ENCODE measurements at places on chromosomes 6 and 20.

- peak; percentile 91 for DNase-seq
Observed at GRCh38 chr6:26216886-26217713, 129.9 kb downstream of the HFE start.

GRCh38 chr20:36036688-36037087 is 68.3 kb downstream of the CNBD2 start:
- DNase-seq: no peak

GRCh38 chr20:32484225-32484957 is 100.7 kb downstream of the NOL4L start:
- peak; percentile 25 for DNase-seq

DNA sequence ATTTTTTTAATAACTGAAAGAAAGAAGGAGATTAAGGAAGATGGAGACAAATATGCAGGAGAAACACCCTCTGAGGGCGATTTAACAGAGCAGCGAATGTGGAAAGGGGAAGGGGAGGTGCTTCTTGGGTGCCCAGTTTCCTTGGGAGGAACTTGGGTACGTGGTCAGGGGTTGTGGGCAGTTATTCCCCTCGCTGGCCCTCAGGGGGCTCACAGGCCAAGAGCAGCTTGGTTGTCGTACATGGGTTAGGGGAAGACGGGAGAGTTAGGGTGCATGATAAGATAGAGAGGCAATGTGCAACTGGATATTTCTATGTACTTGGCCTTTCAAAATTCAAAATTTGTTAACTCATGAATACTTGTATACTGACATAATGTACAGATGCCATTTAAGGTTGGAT is 7.0 kb upstream of the TUBB2A start:
- DNase-seq: no peak

DNA sequence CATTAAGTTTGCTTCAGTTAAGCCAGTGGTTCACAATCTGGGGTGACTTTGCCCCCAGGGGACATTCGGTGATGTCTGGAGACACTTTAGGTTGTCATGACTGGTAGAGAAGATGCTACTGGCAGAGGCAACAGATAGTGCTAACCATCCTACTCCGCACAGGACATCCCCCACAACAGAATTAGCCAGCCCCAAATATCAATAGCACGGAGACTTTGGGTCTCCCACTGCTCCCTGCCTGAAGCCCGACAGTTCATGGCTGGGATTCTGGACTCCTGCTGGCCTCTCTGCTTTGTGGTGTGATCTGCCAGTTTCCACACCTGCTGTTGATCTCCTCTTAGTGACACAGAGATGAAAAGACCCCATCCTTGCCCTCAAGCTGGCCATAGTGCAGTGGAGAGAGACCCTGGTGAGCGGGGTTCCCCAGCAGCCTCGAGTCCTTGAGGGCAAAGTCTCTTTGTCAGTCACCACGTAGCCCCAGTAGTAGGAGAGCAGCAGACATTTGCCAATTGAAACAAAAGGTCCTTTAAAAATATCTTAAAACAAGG is 24.7 kb upstream of the TTPAL start:
- DNase-seq: no peak

GRCh38 chr20:11847827-11848226 is 69.9 kb upstream of the BTBD3 start:
- DNase-seq: no peak

Measured in OCI-LY7 (cell line).